ENCODE measurements at places on chromosomes 5 and 9.

DNA sequence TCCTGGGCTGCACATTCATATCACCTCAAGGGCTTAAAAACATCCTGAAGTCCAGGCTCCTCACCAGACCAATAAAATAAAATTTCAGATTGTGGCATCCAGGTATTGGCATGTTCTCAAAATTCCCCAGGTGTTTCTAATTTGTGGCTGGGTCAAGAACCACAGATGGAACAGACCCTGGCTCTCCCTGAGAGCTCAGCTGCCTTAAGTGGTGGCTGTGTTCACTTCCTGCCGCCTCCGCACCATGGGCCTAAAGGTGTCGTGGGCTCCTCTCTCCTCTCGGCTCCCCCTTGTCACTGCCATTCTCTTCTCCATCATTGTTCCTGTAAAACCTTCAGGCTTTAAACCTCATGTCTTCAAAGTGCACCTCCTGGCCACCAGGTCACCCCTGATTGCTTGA is 17.8 kb upstream of the CCNJL start:
- no peak for DNase-seq

GRCh38 chr5:133890776-133891280 is 77.6 kb downstream of the C5orf15 start:
- no peak for DNase-seq

GRCh38 chr9:127786773-127787104 is 905 bp downstream of the CDK9 start:
- DNase-seq = no peak

GRCh38 chr9:18480662-18481093 is 6.7 kb downstream of the ADAMTSL1 start:
- DNase-seq = no peak

GRCh38 chr5:73464016-73464745 is 15.6 kb upstream of the FOXD1 start:
- no peak for DNase-seq

GRCh38 chr9:3957306-3957705 is 342.6 kb downstream of the GLIS3 start:
- no peak for DNase-seq

GRCh38 chr5:2530609-2531008 is 220.9 kb downstream of the IRX2 start:
- DNase-seq = no peak

DNA sequence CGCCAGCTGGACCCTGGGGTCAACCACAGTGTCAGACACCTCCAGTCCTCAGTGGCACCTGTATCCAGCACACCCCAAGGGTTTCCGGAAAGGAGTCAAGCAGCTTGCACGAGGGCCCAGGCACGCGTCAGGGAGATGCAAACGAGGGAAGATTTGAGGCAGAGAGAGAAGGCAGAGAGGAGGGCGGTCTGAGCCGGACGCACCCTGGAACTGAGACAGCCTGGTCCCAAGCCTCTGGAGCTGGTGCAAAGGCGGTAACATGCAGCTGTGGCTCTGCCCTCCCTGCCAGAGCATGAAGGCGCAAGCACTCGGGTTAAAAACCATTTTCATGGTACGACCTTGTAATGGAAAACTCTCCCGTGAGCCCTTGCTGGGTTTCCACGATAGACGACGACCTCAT is 32.2 kb downstream of the SLC6A18 start:
- no peak for DNase-seq

GRCh38 chr5:9231842-9232241 is 314.0 kb downstream of the SEMA5A start:
- no peak for DNase-seq

GRCh38 chr5:172370648-172371545 is 83.4 kb downstream of the SH3PXD2B start:
- DNase-seq = no peak

DNA sequence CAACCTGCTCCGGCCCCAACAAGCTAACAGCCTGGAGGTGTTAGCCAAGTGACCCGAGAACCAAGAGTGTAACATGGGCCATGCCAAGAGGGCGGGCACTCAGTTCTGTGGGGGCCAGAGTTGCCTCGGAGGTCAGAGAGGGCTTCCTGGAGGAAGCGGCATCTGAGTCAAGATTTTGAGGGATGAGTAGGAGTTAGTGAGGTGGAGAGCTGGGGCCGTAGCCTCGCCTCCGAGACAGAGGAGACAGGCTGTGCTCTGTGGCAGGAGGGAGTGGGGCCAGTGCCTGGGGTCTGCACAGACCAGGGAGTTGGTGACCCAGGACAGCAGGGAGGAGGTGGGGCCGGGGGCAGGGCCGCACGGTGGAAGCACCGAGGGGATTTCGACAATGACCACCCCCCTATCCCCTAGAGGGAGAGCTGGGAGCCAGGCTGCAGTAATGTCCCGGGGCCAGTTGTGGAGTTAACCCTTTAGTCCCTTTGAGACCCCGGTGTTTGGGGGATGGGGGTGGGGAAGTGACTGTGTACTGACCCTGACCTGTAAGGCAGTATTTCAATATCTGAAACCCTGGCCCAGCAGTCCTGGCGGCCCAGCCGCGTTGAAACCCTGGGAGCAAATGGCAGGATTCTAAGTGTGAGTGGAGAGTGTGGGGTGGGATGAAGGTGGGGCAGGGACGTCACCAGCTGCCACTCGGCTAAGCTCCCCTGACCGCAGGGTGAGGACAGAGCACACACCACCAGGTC is 148.7 kb upstream of the COL5A1 start:
- no peak for DNase-seq

- no peak for DNase-seq
Observed at GRCh38 chr9:119639287-119639955, 270.2 kb upstream of the BRINP1 start.

DNA sequence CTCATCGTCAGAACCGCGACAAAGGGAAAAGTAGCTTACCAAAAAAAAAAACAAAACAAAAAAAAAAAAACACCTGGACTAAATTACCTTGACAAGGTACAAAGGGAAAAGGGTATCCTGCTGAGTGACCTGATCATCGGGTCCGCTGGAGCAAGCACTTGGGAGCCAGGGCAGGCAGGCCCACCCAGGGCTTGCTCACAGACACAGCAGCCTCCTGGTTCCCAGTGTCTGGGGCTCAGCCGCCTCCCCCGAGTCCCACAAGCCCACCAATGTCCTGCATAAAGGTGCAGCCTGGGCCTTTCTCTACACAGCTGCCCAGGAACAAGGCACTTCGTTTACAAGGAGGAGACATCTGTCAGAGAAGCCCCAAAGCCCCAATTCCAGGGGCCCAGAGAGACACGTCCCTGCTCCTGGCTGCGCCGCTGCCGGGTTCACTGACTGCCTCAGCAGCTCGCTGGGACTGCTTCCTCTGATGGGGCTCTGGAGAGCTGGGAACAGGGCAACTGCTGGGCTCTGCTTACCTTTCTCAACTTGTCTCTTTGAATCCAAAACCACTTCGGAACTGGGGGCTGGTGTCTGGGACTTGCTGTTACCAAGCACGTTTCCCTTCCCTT is 63.4 kb downstream of the GOLM1 start:
- DNase-seq = no peak
